ENCODE measurements at places on chromosomes 12 and 14. TPM values are rescaled to one million over a fixed set of nuclear protein-coding genes. Genes with fewer than 3 reads are reported as not detected.
A peak's percentile ranks its signal among the peaks of the same experiment; 100 is the strongest.

GRCh38 chr14:29749327-29749726 lies 178.3 kb downstream of the PRKD1 start:
- peak; percentile 86 for DNase-seq

GRCh38 chr12:50387487-50387886 lies 8.9 kb downstream of the FAM186A start:
- DNase-seq = no peak

- no peak for DNase-seq
Measured at GRCh38 chr12:46895726-46896125, 69.9 kb upstream of the SLC38A4 start.

The SERPINA6 gene
- total RNA-seq = 0.05 TPM

The PDE3A gene
- total RNA-seq = 13.5 TPM

The B4GALNT1 gene
- total RNA-seq = 21.6 TPM

GRCh38 chr12:46522071-46522470 lies 149.5 kb upstream of the SLC38A2 start:
- DNase-seq = no peak

The GALNT8 gene
- not detected for total RNA-seq

- peak; percentile 89 for DNase-seq
Measured at GRCh38 chr12:30795410-30796312, 40.9 kb upstream of the CAPRIN2 start.

GRCh38 chr12:69837657-69838415 lies 12.8 kb downstream of the MYRFL start:
- DNase-seq = no peak

The IL31 gene
- total RNA-seq = not detected

DNA sequence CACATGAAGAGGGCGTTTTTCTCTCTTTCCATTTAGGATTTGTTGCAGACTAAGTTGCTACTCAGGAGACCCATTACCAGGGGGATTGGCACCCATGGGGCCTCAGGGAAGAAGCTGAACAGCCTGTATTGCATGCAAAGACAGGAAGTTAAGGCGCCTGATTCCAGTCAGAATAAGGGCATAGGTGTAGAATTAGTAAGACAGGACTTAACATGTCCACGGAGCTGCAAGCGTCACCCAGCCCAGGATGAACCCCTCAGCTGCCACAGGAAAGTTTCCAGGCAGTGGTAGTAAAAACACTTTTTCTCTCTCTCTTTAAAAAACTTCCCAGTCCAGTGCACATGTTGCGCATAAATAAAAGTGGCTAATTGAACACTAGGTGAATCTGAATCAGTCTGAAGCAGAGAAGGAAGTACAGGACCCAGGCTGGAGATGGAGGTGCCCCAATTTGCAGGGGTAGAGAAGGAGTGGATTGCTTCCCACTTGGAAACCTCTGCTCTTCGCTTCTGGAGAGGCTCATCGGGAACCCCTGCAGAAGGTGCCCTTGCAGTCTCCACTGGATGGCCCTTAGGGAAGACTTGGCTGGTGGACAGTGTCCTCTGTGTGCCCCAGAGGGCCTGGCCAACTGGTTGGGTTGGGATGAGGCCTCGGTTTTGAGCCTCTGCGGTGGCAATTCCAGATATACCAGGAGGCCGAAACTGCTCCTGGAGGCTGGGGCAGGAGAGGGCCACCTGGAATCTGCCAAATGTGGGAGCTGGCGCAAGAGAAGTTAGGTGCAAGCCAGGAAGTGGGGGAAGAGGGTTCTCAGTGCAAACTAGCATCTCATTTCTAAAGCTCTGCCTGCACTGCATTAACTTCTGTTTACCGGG lies 10.7 kb upstream of the TBX3 start:
- peak; percentile 36 for DNase-seq
